ELF-1 (cell line): ENCODE measurements at places on chromosomes 5 and 9.

- no peak for DNase-seq
Measured at GRCh38 chr9:20442461-20443319, 179.6 kb downstream of the MLLT3 start.

DNA sequence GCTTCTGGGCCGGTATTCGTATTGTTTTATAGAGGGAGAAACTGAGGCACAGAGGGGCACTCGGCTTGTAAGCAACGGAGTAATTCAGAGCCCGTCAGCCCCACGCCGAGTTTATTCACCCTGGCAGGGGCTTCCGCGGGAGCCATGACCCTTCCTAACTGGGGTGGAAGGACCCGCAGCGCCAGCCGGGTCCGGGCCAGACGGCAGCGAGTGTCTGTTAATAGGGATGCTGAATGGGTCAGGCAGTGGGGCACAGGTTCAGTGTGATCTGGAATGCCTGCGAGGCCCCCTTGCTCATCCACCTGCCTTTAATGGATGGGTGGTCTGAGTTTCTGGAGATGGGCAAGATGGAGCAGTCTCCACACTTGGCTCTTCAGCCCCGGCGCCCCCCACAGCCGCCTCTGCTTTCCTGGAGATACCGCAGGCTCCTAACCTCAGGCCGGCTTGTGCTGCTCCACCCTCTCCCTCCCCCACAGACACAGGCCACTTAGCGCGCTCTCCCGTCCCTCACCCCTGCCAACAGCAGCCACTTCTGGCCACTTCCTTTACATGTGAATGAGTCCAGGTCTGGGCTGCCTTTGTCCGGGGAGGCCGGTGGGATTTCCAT is 147.1 kb downstream of the ERCC6L2 start:
- peak; percentile 92 for DNase-seq

DNA sequence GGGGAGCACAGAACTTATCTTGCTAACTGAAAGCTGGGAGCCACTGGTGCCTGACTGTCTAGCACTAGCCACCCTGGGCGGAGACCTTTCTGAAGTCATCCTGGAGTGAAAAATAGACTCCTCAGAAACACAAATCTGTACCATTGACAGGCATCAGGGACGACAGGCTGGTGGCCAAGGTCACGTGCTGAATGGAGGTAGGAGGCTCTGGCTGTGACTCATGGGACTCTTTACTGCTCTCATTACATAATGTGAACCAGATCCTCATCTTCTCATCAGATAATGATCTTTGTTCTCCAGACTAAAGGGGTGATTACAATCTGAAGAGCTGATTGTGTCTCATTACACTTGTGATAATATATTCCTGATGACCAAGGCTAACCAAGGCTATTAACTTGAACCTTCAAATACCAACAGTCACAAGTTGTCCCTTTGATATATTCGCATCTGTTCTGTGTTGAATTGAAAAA is 91.8 kb downstream of the SEMA5A start:
- DNase-seq: no peak

DNA sequence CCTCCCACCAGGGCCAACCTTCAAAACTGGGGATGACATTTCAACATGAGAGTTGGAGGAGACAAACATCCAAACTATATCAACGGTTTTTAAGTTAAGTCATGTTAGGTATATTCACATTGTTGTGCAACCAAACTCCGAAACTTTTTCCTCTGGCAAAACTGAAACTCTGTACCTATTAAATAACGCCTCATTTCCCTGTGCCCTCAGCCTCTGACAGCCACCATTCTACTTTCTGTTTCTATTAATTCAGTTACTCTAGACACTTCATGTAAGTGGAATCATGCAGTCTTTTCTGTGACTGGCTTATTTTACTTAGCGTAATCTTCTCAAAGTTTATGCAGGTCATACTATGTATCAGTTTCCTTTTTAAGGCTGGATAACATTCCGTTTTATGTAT is 85.0 kb downstream of the CWC27 start:
- DNase-seq: no peak

GRCh38 chr9:14147738-14148137 is 166.2 kb downstream of the NFIB start:
- no peak for DNase-seq

DNA sequence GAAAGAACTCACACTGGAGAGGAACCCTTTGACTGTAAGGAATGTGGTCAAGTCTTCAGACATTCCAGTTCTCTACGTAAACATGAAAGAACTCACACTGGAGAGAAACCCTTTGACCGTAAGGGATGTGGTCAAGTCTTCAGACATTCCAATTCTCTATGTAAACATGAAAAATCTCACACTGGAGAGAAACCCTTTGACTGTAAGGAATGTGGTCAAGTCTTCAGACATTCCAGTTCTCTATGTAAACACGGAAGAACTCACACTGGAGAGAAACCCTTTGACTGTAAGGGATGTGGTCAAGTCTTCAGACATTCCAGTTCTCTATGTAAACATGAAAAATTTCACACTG is 32.6 kb downstream of the MAPK9 start:
- no peak for DNase-seq

DNA sequence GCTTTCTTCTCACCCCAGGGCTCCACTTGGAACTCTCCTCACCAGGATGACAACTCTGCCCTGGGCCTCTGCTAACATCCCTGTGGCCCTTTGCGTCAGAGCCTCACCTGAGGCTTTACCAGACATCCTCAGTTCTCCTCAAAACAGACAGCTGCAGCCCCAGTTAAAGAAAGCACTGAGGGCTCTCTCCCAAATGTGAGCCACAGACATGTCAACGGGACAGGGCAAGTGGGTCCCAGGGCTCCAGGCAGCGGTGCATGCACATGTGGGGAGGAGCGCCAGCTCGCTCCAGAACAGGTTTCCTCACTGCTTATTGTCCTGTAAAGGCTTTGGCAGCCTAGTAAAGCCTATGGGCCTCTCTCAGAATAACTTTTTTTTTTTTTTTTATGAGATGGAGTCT is 37.3 kb downstream of the IPPK start:
- no peak for DNase-seq

DNA sequence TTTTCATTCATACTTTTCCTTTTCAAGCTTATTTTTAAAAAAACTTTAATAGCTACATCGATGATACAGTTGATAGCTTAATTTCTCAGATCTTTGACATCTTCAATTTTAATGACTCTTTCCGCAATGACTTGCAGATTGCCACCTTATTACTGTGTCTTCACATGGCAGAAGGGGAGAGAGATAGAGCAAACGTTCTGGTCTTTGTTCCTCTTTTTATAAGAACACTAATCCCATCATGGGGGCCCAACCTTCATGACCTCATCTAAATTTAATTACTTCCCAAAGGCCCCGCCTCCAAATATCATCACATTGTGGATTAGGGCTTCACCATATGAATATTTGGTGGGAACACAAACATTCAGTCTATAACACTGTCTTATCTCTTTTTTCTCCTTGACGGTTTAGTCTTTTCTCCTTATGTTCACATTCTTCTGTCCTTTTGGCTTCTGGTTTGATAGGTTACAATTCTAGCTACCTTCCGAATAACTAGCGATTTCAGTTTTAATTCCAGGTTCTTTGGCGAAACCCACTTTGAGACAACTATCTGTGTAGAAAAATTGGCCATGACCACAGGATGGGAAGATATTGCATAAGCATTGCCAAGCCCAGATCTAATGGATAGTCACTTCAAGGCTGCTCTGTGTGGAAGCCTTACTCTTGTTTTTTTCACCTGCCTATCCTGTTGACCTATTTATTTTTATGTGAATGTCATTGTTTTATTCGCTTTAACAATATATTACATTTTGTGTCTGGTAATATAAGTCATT is 5.0 kb downstream of the ZNF189 start:
- no peak for DNase-seq

- DNase-seq: peak; percentile 18
Measured at GRCh38 chr9:4490705-4491625, 697 bp downstream of the SLC1A1 start.

DNA sequence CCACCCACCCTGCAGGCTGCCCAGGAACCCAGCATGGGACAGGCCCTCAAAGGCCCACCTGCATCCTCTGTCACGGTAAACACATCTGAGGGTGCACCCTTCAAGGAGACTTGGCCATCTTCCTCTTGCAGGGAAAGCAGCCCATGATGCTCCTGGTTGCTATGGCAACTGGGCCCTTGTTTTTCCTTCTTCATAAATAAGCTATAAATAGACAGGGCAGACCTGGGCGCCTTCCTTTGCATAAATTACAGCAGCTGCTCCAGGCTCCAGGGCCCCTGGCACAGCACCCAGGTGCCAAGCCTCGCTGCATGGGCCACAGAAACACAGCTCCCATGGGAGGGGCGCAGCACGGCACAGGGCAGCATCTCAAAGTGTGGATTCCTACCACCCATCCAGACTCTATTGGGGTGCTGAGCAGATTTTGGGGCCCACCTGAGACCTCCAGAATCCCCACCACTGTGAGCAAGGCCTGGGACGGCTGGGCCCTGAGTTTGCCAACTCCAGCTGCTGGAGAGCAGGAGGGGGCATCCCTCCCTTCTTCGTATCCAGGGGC is 5.8 kb upstream of the PSMB7 start:
- DNase-seq: no peak

GRCh38 chr9:79812507-79813257 is 240.9 kb downstream of the TLE4 start:
- no peak for DNase-seq

- no peak for DNase-seq
Measured at GRCh38 chr5:119009131-119009530, 20.8 kb upstream of the DTWD2 start.

- no peak for DNase-seq
Measured at GRCh38 chr5:170143091-170143490, 37.4 kb downstream of the FOXI1 start.

- DNase-seq: no peak
Measured at GRCh38 chr9:35010351-35010958, 20.9 kb downstream of the DNAJB5 start.

- DNase-seq: peak; percentile 72
Measured at GRCh38 chr5:10457682-10458574, 16.2 kb downstream of the ROPN1L start.

DNA sequence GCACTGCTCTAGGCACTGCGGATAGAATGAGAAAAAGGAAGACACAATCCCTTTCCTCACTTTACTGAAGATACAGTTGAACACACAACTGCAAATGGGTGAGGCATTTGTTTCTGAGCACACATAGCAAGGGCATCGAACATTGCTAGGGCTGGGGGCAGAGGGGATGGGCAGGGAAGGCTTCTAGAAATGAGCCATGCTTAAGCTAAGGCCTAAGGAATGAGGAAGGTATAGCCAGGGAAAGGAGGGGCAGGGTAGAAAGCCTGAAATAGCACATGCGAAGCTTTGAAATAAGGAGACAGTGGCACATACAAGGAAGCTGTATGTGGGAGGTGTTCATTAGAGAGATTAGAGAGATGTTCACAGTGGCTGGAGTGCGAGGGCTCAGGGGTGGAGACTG is 92.7 kb downstream of the KIF4B start:
- DNase-seq: no peak

GRCh38 chr5:152164860-152165259 is 240.2 kb upstream of the GLRA1 start:
- peak; percentile 29 for DNase-seq

DNA sequence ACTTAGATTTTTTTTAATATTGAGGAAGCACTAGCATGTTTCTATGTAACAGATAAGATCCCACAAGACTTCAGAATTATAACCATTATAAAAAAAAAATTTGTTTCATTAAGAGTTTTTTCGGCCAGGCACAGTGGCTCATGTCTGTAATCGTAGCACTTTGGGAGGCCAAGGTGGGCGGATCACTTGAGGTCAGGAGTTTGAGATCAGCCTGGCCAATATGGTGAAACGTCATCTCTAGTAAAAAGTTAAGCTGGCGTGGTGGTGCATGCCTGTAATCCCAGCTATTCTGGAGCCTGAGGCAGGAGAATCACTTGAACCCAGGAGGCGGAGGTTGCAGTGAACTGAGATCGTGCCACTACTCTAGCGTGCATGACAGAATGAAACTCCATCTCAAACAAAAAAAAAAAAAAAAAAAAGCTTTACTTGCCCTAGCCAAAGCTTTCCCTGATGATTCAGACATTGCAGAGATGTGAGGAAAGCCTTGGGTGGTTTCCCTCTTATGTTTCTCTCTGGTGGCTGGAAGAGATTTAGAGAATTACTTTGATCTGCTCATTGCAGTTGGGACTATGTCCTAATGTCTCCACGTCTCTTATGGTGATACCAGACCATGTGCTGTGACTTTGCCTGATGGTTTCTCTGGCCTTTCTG is 65.4 kb downstream of the EGFLAM start:
- DNase-seq: peak; percentile 10

GRCh38 chr5:32027093-32027716 is 146.9 kb downstream of the GOLPH3 start:
- DNase-seq: no peak

DNA sequence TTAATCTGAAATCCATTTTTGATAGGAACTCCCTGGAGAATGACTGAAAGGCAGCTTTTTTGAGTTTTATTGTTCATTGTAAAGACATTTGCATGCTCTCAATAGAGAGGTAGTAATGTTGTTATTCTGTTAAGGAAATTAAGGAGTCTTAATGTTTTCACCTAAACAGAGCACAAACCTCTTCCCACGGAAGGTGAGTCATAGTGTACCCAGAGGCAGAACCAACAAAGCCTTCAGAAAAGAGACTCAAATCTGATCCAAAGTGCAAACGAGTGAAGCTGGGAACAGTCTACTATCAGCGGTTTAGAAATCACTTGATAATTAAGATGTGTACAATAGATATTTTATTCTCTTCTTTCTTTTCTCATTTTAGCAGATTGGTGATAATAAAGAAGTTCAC is 470.5 kb downstream of the PLK2 start:
- DNase-seq: peak; percentile 8

DNA sequence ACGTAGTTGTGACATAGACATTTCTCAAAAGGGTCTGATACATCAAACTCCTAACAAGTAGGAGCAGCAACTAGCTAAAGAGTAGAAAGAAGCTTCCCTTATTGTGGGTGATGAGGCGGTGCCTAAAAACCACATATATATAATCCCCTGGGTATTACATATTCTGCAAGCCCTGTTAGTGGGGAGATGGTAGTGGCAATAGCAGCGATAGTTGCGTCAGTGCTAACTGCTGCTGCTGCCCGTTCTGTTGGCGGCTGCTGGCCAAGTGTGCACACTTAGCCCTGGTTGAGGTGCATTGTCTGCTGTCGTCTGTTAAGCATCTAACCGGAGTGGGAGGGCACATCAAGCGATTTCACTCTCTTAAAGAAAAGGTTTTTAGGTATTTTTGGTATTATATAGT is 35.8 kb downstream of the VLDLR start:
- DNase-seq: no peak
